ENCODE measurements at places on chromosomes 4 and X.

DNA sequence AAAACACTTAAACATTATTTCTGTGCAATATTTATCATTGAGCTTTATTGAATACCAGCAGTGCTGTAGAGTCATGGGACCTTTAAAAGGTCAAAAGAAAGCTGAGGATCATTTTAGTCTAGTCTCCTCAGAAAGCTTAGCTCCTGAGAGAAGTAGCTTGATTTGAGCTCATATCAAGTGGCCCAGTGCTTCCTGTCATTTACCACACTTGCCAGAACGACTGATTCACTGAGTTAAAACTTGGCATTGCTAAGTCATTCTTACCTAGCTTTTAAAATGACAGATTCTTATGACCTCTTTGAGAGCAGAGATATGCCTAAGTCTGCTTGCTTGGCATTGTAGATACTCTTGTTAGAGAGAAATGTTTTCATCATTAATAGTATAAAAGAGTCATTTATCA is 15.2 kb downstream of the SEPTIN11 start:
- DNase-seq, result no peak

- no peak for DNase-seq
These were observed 180.7 kb upstream of the PGRMC2 start for GRCh38 chr4:128468123-128468989.

DNA sequence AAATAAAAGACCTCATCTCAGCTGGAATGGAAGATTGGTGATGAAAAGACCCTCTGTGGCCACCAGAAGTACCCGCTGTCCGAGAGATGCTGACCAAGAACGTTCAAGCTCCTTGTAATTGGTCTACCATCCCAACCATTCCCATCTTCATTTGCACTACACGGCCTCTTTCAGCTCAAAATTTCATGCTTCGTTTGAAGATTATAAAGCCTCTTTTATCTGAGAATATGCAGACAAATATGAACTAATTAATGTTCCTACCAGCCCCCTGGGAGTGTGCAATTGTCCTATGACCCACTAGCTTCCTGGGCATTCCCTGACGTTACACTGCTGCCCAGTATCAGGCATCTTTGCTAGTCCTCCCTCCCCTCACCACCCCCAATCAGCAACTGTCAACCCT is 583.7 kb downstream of the MID1IP1 start:
- DNase-seq, result no peak

GRCh38 chr4:151199319-151200190 is 77.4 kb upstream of the PRSS48 start:
- DNase-seq, result no peak

DNA sequence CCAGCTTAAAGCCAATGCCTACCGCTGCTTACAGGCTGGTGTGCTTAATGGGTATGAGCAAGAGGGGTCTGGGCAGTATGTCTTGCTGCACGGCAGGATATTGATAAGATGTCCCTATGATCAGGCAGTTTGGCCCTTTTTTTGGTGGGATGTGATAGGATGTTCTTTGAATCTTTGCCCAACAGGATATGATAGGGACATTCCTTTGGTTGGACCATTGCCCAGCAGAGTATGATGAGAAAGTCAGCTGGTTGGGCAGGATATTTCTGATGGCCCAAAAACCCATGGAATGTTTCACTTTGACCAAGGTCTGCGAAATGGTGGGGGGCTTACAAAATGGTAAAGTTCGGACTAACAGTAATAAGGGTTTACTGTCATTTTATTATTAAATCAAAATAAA is 1060.6 kb downstream of the STIM2 start:
- DNase-seq, result no peak

DNA sequence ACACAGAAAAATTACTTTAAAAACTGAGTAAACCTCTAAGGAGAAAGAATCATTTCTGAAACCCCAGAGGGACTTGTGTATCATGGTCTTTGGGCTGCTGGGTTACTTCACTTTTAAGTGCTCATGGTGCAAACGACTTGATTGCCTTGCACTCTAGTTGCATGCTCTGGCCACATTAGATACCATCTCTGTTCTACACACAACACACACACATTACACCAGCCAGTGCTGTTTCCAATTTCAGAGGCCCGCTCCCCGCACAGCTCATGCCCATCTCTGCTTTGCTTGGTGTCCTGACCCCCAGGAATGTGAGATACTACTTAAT is 2.1 kb downstream of the PPP3CA start:
- DNase-seq, result no peak

DNA sequence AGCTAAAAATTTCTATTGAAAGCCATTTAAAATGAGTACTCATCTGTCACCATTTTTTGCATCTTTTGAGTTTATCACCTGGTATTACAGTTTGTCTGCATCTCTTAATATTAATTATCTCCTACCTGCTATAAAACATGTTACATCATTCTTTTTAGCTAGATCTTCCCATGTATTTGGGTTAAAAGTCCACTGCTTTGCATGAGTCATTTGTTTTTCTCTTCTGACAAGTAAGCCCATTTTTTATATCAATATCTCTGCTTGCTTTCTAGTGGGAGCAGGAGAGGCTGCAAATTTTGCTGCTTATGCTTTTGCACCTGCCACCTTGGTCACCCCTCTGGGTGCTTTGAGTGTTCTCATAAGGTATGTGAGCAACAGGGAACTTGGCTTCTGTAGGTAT is 16.1 kb downstream of the NIPAL1 start:
- DNase-seq, result no peak

GRCh38 chrX:78931814-78932213 is 13.4 kb upstream of the P2RY10 start:
- DNase-seq, result no peak

DNA sequence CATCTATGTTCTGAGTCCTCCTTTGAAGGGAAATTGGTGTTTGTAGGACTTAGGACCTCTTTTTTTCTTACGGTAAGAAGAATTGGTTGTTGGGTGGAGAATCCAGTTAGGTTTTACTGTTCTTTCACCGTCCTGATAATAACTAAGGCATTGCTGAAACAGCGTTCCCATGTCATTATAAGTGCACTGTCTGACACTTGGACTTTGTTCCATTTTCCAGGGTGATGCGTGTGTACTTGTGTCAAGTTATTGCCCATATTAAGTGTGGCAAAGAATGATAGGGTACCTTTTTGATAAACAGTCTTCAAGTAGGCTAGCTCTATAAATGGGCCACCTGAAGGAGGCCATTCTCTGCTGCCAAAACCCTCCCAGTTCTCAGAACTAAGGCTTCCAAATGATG is 119.7 kb downstream of the AASDH start:
- no peak for DNase-seq

- DNase-seq, result no peak
These were observed 84.1 kb upstream of the HELT start for GRCh38 chr4:184934184-184934583.

GRCh38 chr4:78644744-78645330 is 93.3 kb downstream of the ANXA3 start:
- peak; percentile 24 for DNase-seq

DNA sequence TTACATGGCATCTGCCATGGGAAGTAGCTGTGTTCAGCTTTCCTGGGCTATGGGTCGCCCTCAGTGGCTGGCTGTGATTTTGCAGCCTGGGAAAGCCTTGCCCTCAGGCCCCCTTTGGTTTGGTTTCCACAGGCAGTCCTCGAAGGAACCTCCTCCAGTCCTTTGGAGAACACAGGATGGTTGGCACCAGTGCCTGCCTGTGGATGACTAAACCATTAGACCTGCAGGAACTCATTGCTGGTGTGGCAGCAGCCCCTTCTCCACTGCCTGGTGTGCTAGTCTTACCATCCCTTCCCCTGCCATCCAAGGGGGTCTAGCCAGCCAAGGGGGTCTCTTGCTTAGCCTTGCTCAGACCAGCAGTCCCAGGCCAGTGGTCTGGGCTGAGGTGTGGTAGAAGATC is 71.4 kb upstream of the PJA1 start:
- DNase-seq, result no peak

DNA sequence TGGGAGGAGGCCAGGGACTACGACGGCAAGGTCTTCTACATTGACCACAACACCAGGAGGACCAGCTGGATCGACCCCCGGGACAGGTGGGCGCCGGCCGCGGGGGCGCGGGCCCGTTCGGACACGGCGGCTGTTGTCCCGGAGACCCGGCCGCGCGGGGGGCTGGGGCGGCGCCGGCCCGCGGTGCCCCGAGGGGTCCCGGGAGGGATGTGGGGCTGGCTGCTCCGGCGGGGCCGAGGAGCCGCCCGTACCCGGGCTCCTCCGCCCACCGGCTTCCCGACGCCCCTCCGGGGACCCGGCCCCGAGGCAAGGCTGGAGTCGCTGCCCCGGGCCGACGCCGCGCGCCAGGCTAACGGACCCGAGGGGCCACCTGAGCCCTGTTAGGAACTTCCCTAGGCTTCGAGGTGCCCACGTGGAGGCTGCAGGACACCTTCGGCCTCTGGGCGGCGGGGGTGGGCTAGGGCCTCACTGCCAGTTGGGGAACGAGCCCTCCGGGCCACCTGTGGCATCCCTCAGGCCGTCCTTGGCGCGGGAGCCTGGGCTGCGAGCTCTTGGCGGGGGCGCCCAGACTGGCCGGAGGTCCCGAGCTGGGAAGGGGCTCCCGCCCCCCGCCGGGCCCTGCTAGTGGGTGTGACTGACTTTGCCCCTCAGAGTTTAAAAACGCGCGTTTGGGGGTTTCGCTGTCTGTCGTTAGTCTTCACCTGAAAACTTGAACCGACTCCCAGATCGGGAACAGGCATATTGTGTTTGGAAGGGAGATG is 660 bp downstream of the WWC2 start:
- DNase-seq, result no peak

GRCh38 chrX:110156167-110156754 is 153.3 kb downstream of the TMEM164 start:
- DNase-seq, result no peak

GRCh38 chr4:78653655-78654054 is 102.1 kb downstream of the ANXA3 start:
- DNase-seq, result no peak

- DNase-seq, result no peak
These were observed 507 bp downstream of the MFAP3L start for GRCh38 chr4:170025523-170026252.

DNA sequence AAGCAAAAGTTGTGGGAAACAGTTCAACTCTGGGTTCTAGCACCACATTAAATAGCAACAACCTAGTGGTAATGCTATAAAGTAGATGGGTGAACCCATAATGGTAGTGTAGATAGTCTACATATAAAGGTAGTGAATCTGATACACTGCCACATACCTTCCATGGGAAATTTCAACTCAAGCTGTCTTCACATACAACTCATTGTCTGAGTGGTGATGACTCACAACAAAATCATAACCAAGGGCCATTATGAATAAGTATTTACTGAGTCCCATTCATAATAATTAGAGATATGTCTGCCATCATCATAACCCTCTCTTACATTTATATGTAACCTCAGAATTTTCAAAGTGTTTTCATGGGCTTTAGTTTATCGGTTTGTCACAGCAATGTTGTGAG is 34.8 kb downstream of the EGF start:
- no peak for DNase-seq

DNA sequence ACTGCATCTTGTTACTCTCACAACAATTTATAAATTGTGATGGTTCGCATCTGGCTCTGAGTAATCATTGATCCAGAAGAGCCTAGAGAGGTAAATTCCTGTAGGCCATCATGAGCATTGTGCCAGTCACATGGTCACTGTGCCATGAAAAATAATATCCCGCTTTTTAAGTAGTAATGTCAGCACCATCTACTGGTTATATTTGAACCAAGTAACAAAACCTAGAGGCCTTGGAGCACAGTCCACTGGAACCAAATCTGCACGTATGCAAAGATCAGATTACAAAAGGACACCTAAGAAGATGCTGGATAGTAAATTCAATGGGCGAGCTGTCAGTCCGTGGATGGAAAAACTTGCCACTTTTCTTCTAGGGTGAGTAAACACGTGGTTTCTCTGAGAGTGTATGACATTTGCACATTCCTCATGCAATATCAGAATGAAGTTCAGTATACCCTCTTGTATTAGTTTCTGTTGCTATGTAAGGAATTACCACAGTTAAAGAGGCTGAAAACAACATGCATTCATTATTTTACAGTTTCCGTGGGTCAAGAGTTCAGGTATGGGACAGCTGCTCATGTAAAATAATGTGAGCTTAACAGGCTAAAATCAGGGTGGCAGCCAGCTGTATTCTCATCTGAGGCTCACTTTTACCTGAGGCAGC is 26.8 kb downstream of the FAM114A1 start:
- DNase-seq, result no peak

DNA sequence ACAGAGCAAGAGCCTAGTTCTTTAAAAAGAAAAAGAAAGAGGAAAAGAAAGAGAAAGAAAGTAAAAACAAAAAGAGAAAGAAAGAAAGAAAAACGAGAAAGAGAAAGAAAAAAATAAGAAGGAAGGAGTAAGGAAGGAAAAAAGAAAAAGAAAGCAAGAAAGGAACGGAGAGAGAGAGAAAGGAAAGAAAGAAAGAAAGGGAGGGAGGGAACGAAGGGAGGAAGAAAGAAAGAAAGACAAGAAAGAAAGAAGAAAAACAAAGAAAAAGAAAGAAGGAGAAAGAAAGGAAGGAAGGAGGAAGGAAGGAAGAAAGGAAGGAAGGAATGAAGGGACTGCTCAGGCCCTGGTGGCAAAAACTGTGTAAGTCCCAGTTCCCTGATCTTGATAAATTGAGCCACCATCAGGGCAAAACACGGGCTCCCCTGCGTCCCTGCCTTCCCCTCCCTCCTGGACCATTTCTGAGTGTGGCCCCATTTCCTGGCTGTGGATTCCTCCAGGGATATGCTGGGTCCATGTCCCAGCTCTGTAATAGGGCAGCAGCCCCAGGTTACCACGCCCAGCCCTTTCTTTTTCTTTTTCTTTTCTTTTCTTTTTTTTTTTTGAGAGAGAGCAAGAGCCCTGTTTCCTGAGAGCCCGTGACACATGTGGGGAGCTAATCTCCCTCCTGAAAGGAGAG is 44.8 kb downstream of the SHOX start:
- no peak for DNase-seq

GRCh38 chr4:139453041-139453370 is 915 bp upstream of the RAB33B start:
- no peak for DNase-seq

- no peak for DNase-seq
These were observed 10.5 kb upstream of the ENPP6 start for GRCh38 chr4:184228056-184228705.

DNA sequence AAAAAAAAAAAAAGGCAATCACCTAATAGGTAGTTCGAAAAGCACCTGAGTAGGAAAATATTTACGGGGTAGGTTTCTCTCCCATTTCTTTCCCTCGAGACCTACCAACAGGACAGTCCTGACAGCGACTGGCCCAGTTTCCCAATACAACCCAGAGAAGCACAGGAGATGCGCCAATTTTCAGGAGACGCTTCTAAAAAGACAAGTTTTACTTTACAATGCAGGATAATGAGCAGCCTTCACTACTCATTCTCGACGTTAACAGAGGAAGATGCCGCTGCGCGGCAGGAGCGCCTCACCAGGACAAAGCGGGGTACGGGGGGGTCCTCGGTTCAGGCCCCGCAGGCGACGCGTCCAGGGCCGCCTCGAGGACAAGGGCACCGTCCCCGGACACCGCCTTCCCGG is 708 bp downstream of the BCLAF3 start:
- peak; percentile 0 for DNase-seq

GRCh38 chr4:118729287-118730286 is 44.4 kb downstream of the METTL14 start:
- no peak for DNase-seq

- no peak for DNase-seq
These were observed 151.1 kb downstream of the PJA1 start for GRCh38 chrX:69014200-69014599.
